Kidney (tissue), 22 donors: ENCODE measurements at places on chromosomes 2 and 18. TPM values are rescaled to one million over a fixed set of nuclear protein-coding genes. Genes with fewer than 3 reads are reported as not detected.

DNA sequence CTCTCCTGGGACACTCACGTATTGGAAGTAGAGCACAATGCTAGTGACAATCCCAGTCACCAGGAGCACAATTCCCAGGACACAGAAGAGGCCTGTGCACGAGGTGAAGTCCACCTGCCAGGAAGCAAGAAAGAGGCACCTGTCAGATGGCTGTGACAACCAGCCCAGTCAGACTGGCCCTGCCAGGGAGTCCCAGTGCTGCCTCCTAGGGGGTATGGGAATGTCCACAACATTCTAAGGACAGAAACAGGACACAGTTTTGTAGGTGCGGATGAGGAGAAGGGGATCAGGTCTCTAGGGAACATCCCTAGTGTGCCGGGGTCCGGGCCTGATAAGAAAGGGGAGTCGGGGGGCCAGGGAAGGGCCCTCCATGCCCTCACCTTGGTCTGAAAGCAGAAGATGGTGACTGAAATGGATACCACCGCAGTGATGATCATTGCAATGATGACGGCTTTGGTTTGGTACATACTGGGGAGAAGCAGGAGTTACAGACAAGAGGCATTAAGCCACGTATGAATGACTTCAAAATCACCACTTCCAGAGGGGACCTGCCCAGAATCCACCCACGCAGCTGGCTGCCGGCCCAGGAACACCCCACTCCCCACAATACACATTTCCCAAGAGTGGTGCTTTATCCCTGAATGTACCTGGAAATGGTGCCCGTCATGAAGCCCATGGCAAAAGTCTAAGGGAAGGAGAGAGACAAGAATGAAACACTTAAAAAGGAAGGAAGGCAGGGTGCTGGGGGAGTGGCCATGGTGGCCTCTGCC is 6.9 kb downstream of the PNKD start:
- no peak for DNase-seq

DNA sequence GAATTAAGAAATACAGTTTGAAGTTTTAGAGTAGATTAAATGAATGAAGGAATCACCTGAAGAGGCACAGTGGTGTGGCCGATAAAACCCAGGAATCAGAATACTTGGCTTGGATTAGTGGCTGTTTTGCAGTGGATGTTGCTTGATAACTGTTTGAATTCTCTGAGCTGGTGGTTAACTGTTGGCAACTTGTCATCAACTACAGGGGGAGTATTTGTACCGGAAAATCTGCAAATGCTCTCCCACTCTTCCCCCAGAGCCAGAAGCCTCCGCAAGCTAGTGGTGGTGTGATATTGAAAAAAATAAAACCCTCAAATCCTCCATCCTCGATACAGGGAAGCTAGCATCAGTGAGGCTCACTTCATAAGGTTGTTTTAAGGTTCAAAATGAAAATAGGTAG is 326.7 kb downstream of the DPP10 start:
- DNase-seq: no peak

GRCh38 chr2:121875585-121876185 is 120.2 kb downstream of the TSN start:
- no peak for DNase-seq

GRCh38 chr2:152383702-152384101 is 48.7 kb downstream of the FMNL2 start:
- no peak for DNase-seq

DNA sequence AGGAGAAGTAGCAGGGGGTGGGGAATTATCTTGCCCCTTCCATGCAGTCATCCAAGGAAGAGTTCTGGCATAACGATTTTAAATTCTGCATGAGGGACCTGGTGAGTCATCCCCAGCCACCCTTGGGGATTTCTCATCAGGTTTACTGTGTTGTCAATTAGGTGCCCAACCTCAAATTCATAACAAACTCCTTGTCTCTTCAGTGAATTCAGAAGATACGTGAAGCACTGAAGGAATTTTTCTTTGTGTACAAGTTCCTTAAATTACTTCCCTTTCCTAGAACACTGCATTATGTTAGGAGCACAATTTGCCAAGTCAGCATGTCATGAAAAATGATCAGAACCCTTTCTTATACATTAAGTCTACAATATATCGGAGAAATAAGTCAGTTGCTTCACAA is 70.8 kb upstream of the NOSTRIN start:
- DNase-seq: no peak

DNA sequence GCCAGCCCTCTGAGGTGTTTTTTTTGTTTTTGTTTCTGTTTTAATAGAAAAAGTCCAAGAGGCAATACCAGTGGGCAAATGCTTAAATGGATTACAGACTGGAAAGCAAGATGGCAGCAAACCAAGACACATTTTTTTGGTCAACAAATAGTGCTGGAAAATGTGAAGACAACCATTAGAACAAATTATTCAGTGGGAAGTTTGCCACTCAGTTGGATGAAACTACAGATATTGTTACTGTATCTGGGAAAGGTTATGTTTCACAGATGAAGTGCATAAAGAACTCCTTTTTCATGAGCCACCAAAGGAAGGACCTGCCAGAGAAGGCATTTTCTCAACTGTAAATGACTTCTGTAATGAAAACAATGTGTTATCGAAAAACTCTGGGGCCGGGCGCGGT is 93.0 kb upstream of the ODC1 start:
- no peak for DNase-seq

DNA sequence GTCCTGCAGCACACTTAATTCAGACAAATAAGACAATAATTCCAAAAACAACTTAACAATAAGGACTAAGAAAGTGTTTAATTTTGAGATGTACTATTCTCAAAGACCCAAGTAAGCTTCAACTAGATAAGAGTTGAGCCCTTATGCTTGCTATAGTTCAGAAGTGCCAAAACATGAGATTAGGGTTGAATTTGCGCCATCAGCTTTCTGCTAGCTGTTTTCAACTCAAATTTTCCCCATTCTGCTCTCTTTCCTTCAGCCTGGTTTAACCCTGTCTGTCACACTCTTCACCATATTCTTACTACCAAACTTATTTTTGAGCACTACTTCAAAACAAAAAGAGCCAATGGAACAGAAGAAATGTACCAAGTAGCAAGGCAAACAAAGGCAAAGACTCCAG is 4.1 kb downstream of the NFE2L2 start:
- DNase-seq: no peak

DNA sequence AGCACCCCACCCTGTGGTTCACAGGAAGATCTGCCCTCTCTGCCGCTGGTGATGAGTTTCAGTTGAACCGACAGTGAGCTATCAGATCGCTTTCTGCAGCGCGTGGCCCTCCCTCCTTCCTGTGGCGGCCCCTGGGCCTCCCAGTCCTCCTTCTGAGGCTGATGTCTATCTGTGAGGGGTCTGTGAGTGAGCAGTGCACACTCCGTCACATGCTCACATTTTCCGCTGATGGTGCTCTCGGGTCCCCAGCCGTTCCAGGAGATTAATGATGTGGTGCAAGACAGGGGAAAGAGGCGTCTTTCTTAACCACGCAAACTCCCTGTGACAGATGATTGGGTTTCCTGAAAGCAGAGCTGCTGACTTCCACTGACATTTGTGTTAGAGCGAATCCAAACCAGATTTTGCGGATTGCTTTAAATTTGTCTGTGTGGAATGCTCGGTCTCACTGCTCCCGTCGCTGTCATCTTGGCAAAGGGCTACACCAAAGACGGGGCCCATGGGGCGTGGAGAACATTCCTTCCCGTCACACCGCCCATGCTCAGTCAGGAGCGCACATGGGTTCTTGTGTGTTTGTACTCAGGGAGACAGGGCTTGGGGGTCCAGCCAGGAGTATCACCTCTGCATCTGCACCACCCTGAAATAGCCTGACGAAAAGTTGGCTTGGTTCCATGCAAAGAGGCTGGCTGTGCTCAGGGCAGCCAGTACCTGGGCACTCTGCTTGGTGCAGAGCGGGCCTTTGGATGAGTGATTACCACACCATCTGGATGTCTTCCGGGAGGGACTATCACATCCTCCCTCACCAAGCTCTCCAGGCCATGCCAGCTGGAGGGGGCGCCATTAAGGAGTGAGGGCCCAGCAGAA is 154.7 kb upstream of the HS6ST1 start:
- DNase-seq: peak; percentile 87

GRCh38 chr2:96276787-96277499 is 10.9 kb downstream of the CIAO1 start:
- no peak for DNase-seq

DNA sequence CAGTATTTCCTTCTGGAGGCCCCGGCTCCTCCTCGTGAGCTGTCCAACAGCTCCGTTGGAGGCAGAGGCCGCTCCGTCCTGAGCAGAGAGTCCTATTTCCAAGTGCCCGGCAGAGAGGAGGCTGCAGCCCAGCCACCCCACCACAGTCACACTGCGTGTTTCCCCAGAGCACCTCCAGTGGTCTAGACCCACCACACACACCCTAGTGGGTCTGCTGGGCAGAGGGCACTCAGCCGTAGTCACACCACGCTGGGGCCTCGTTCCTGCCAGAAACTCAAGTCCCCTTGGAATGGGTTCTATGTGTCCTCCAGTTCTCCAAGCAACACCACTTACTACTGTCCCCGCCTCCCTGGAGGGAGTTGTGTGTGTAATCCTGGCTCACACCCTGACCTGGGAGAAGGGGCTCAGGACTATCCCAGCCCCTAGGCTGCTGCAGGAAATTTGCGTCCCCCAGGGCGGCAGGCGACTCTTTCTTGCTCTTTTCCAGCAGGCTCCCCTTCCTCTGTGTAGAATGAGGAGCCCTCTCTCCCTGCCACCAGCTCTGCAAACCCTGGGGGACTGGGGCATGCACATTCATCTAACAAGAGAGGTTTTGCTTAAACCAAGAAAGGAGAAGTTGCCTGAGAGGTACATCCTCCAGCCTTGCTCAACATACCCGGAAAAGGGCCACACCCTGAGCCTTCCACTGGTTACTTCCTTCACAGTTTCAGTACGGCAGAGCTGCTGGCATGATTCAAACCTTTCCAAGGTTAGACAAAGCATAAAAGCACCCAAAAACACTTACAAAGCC is 114.1 kb downstream of the NDUFA10 start:
- DNase-seq: no peak

- DNase-seq: no peak
Measured at GRCh38 chr2:3160751-3161330, 216.8 kb downstream of the EIPR1 start.

Gene KCTD1
- polyA plus RNA-seq: 48.5 TPM

Gene YPEL5
- 102 TPM for polyA plus RNA-seq

Gene CD226
- 0.28 TPM for polyA plus RNA-seq

Gene TRAK2
- 16.6 TPM for polyA plus RNA-seq

Gene SLC30A3
- polyA plus RNA-seq: not detected
